ENCODE measurements at places on chromosomes 16 and 17. TPM values are rescaled to one million over a fixed set of nuclear protein-coding genes. Genes with fewer than 3 reads are reported as not detected.

The CRLF3 gene
- total RNA-seq, result 18.1 TPM

The CCL8 gene
- total RNA-seq, result not detected

- no peak for DNase-seq
- no peak overlapping the region for H3K27ac ChIP-seq
- H3K27me3 ChIP-seq, result no peaks in the 10 kb centered on the region
- H3K4me3 ChIP-seq, result no peak overlapping the region
- H3K4me1 ChIP-seq, result no peaks in the 10 kb centered on the region
- H3K36me3 ChIP-seq, result peaks cover 6% of the 10 kb centered on the region
These were observed 46.1 kb downstream of the ABCA8 start for GRCh38 chr17:68909066-68909465.

- H3K27me3 ChIP-seq, result no peaks in the 10 kb centered on the region
- H3K4me3 ChIP-seq, result no peak overlapping the region
- no peaks in the 10 kb centered on the region for H3K36me3 ChIP-seq
- H3K4me1 ChIP-seq, result no peaks in the 10 kb centered on the region
These were observed 923 bp downstream of the GDPD3 start for GRCh38 chr16:30112197-30113030.

GRCh38 chr17:20214794-20215193 lies 205.6 kb downstream of the SPECC1 start:
- H3K27ac ChIP-seq, result no peak overlapping the region
- H3K36me3 ChIP-seq, result peaks cover 23% of the 10 kb centered on the region
- no peaks in the 10 kb centered on the region for H3K4me1 ChIP-seq

- no peaks in the 10 kb centered on the region for H3K27me3 ChIP-seq
- no peak for DNase-seq
- H3K4me3 ChIP-seq, result no peak overlapping the region
- peaks cover 15% of the 10 kb centered on the region for H3K36me3 ChIP-seq
These were observed 480.0 kb downstream of the TOX3 start for GRCh38 chr16:52066962-52067361.

- no peak overlapping the region for H3K27ac ChIP-seq
- H3K4me3 ChIP-seq, result peak overlapping the region; percentile 79
- no peaks in the 10 kb centered on the region for H3K36me3 ChIP-seq
- peaks cover 8% of the 10 kb centered on the region for H3K4me1 ChIP-seq
- peak; percentile 55 for DNase-seq
These were observed 610 bp downstream of the C16orf74 start for GRCh38 chr16:85750146-85750826.

DNA sequence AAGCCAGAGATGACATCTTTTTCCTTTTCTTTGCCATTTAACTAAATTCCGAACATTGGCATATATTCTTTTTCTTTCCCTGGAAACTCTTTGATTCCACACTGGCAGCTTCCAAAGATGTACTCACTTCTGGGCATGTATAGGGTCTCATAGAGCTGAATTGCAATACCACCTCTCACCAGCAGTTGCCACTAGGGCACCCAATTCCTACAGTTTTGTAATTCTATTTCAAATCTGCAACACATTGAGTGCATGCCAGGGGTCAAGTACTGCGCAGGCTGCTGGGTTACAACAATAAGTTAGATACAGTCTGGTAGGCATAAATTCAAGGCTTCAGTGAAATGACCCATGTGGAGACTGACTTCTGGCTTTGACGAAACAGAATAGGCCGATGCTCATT lies 208.8 kb upstream of the NLRP1 start:
- H3K36me3 ChIP-seq, result peaks cover 9% of the 10 kb centered on the region
- no peak overlapping the region for H3K27ac ChIP-seq
- H3K27me3 ChIP-seq, result no peaks in the 10 kb centered on the region
- DNase-seq, result no peak

GRCh38 chr17:65548269-65548969 lies 13.0 kb downstream of the AXIN2 start:
- peaks cover 26% of the 10 kb centered on the region for H3K36me3 ChIP-seq
- H3K27me3 ChIP-seq, result no peaks in the 10 kb centered on the region
- H3K4me3 ChIP-seq, result no peak overlapping the region
- no peak overlapping the region for H3K27ac ChIP-seq
- DNase-seq, result no peak
- H3K4me1 ChIP-seq, result peaks cover 6% of the 10 kb centered on the region

Data from H9 (cell line).